ENCODE measurements at places on chromosomes 7 and 10. TPM values are rescaled to one million over a fixed set of nuclear protein-coding genes. Genes with fewer than 3 reads are reported as not detected.

CFAP70 gene
- total RNA-seq: 0.92 TPM

ITGA8 gene
- total RNA-seq: 1.3 TPM

CFAP43 gene
- 0.09 TPM for total RNA-seq

LIPN gene
- total RNA-seq: not detected

FGFR2 gene
- 0.71 TPM for total RNA-seq

CYP26C1 gene
- under 0.01 TPM for total RNA-seq

CDHR1 gene
- under 0.01 TPM for total RNA-seq

PRKG1 gene
- 32.7 TPM for total RNA-seq

ARL4A gene
- 39.2 TPM for total RNA-seq

MLXIPL gene
- total RNA-seq: 0.37 TPM

RAMP3 gene
- not detected for total RNA-seq

STK17A gene
- 25.0 TPM for total RNA-seq

WASHC2A gene
- 50.3 TPM for total RNA-seq

AS3MT gene
- 13.0 TPM for total RNA-seq

SEMA3E gene
- 2.0 TPM for total RNA-seq

PARD3 gene
- total RNA-seq: 50.8 TPM

TMEM176B gene
- total RNA-seq: 3.8 TPM

VWDE gene
- total RNA-seq: not detected

BTBD16 gene
- not detected for total RNA-seq

TRIM56 gene
- 22.3 TPM for total RNA-seq

SYT15B gene
- total RNA-seq: 0.57 TPM

CPXM2 gene
- 29.0 TPM for total RNA-seq

NPTX2 gene
- total RNA-seq: 2.7 TPM

ADAM22 gene
- 0.37 TPM for total RNA-seq

MMD2 gene
- not detected for total RNA-seq

CRTAC1 gene
- not detected for total RNA-seq

FRMD4A gene
- total RNA-seq: 10.7 TPM

FAM20C gene
- total RNA-seq: 66.7 TPM

GARIN1A gene
- total RNA-seq: 0.43 TPM

VSTM2A gene
- not detected for total RNA-seq

ACSL5 gene
- total RNA-seq: 1.7 TPM

NEUROD6 gene
- total RNA-seq: not detected
